Stimulated activated CD4-positive, alpha-beta T cell treated with anti-CD3 and anti-CD28 coated beads, Interleukin-4, amount 100 ng/mL, for 24 hours (primary cell): ENCODE measurements at places on chromosomes 1 and 21.

DNA sequence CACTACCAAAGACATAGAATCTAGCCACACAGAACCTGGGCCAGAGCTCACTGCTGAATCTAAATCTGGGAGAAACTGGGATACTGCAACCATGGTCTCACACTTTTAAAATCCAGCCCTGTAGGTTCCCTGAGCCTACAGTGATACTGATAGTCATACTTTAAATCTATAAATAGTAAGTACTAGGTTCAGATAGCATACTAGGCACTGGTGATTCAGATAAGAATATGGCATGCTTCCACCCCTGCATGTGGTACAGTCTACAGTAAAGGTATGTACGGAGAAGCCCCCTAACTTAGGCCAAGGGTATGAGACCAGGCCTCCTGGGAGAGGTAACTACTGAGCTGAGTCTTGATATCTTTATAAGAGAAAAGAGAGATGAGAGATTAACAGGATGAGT is 193.3 kb upstream of the HMGB4 start:
- no peak for DNase-seq

- DNase-seq, result no peak
These were observed 29.8 kb upstream of the C1orf198 start for GRCh38 chr1:230898144-230898543.

DNA sequence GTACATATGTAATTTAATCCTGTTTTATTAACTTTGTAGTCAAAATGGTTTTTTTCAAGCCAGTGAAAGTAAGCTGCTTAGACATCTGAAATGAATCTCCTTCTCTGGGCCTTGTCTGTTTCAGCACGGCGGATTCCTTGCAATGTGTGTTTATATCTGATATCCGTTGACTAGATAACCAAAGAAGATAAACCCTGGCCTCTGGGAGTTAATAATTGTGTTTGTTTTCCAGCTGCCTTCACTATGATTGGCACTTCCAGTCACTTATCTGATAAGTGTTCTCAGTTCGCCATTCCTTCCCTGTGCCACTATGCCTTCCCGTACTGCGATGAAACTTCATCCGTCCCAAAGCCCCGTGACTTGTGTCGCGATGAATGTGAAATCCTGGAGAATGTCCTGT is 63.5 kb upstream of the UBE2U start:
- DNase-seq, result no peak

GRCh38 chr21:41659791-41660560 is 106.9 kb downstream of the RIPK4 start:
- no peak for DNase-seq

- DNase-seq, result no peak
These were observed 122.0 kb downstream of the BEND5 start for GRCh38 chr1:48654606-48655210.

GRCh38 chr1:113977906-113978305 is 1.4 kb upstream of the OLFML3 start:
- DNase-seq, result no peak

DNA sequence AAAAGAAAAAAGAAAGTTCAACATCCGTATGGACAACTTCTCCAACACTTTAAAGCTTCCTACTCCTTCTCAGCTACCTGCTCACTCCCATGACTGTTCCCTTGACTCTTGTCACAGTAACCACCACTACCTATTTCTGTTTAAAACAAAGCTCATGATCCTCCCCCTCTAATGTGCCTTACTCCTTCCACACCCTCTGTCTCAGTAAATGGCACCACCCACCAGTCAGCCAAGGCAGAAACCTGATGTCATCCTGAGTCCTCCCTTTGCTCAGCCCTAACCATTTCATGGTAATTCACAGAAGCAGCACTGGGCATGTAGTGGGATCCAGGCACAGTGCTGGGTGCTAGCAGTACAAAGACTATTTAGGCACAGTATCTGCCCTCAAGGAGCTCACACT is 63.0 kb upstream of the PPM1J start:
- no peak for DNase-seq

DNA sequence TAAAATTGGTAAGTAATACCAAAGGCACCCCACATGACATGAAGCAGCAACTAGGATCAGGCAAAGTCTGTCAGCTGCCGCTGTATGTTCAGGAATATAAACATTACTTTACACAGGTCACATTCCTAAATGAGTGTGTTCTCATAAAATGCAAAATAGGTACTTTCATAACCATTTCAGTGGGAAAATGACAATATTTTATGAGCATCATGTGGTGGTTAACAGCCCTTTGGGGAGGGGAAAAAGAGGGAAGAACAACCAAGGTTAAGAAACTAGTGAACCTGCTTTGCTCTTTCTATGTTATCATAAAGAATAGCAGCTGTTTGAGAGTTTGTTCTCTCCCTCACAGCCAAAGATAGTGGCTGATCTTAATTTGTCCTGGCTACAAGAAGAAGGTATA is 105.4 kb upstream of the LBR start:
- DNase-seq, result no peak

GRCh38 chr21:41673596-41674335 is 93.1 kb downstream of the RIPK4 start:
- DNase-seq, result no peak

- no peak for DNase-seq
These were observed 168.6 kb downstream of the PRDM16 start for GRCh38 chr1:3237570-3237969.

GRCh38 chr1:230750576-230750975 is 3.4 kb downstream of the CAPN9 start:
- no peak for DNase-seq

DNA sequence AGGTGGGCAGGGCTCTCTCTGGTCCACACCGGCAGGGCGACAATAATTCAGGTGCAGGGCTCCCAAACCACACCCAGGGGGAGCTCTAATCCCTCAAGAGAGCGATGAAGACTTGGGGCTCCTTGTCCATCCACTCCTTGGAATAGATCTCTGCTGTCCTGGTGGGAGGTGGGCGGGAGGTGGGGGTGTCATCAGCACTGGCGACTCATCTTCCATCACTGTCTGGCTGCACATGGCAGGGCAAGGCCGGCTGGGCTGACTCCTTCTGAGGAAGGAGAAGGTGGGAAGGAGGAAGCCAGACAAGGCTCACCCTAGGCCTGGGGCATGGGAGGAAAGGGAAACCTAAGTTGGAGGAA is 29.3 kb downstream of the TNNT2 start:
- DNase-seq, result peak; percentile 11

DNA sequence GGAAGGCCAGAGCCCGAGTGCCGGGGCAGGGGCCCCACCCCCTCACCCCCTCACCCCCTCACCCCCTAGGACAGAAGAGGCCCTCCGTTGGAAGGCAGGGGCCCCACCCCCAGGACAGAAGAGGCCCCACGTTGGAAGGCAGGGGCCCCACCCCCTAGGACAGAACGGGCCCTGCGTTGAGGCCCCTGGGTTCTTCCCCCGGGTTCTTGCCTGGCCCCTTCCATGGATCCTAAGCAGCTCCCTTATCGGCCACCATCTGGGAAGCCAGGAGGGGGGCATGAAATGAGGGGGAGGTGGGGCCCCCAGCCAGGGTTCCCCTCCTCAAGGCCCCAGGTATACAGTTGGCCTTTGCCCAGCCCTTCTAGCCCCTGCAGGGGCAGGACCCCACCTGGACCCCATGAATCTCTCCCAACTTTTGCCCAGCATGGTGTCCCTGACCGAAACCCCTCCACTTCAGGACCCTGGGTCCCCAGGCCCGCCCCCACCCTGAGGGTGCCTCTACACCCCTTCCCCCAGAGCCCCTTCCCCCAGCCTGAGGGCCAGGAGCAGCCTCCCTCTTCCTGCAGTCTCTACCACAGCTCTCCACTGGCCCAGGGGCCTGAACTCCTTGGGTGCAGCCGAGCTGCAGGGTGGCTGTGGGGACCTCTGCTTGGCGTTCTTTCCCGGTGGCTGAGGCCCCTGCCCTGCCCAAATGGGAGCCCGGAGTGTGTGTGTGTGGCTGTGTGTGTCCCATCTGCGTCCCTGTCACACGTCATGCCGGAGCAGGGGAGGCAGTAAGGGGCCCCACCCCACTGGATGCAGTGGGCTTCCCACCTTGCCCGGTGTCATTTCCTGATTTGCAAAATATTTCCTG is 4.3 kb upstream of the VWA1 start:
- no peak for DNase-seq

GRCh38 chr1:12147201-12147701 is 19.5 kb upstream of the TNFRSF1B start:
- DNase-seq, result no peak

GRCh38 chr1:108685529-108685928 is 6.6 kb upstream of the PRPF38B start:
- DNase-seq, result no peak

DNA sequence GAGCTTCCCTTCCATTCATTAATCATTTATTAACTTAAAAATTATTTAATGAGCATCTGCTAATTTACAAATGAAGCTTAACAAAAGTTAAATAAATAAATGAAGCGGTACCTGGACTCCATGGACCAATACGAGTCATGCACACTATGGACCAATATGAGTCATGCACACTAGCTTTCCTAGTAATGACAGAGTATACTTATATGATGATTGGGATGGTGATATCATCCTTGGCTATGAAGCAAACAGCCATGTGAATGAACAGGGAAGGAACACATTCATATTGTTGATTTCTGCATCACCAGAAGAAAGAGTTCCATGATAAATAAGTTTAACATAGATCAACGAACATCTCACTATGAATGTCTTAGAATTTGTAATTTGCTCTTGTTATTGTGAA is 109.9 kb downstream of the SPAG17 start:
- no peak for DNase-seq

GRCh38 chr1:14928886-14929546 is 224.5 kb upstream of the TMEM51 start:
- DNase-seq, result no peak

GRCh38 chr1:87935130-87935529 is 606.5 kb downstream of the LMO4 start:
- DNase-seq, result no peak

- no peak for DNase-seq
These were observed 34.8 kb upstream of the TTC22 start for GRCh38 chr1:54835970-54836369.

GRCh38 chr21:39103689-39104088 is 79.6 kb downstream of the PSMG1 start:
- DNase-seq, result no peak

DNA sequence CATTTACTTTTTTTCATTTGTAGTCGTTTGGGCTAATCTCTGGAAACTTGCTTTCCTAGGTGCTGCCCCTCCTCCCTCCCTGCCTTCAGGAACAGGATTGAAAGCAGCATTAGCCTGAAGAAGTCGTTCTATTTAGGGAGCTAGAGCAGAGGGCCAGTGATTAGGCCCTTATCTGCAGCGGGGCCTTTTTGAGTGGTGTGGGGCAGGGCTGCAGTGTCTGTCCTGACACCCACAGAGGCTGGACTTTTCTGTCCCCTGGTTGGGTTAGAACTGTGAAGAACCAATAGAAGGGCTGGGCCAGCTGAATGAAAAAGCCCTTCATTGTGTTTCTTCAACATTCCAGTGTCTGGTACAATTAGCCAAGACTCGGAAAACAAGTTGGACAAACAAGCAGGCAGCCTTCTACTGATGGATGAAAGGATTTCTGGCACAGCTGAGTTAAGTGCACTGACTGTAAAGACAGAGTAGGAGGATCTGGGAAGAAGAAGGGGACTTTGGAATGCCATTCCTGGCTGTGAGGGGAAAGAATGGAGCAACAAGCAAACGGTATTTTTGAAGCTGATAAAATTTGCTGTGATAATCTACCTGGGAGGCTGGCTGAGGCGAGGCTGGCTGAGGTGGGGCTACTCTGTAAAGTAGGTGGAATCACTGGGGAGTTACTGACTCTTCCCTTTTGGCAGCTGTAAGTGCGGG is 9.7 kb downstream of the MACF1 start:
- DNase-seq, result no peak

DNA sequence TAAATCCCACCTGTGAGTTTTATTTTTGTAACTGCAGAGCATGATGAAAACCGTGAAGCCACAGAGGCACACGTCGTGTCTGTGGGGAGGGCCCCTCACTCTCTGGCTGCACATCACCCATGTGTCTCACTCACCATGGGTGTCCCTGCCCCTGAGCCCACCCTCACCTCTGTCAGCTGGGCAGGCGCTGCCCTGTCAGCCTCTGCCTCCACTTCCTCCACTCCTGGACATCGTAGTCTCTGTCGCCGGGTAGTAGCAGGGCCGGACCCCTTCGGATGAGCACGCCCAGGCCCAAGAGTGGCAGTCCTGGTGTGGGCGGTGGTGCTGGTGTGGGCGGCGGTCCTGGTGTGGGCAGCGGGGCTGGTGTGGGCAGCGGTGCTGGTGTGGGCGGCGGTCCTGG is 37.3 kb downstream of the COL18A1 start:
- no peak for DNase-seq

GRCh38 chr1:223256034-223256433 is 107.9 kb downstream of the SUSD4 start:
- DNase-seq, result no peak

- no peak for DNase-seq
These were observed 74.8 kb downstream of the HLCS start for GRCh38 chr21:36891692-36892091.

DNA sequence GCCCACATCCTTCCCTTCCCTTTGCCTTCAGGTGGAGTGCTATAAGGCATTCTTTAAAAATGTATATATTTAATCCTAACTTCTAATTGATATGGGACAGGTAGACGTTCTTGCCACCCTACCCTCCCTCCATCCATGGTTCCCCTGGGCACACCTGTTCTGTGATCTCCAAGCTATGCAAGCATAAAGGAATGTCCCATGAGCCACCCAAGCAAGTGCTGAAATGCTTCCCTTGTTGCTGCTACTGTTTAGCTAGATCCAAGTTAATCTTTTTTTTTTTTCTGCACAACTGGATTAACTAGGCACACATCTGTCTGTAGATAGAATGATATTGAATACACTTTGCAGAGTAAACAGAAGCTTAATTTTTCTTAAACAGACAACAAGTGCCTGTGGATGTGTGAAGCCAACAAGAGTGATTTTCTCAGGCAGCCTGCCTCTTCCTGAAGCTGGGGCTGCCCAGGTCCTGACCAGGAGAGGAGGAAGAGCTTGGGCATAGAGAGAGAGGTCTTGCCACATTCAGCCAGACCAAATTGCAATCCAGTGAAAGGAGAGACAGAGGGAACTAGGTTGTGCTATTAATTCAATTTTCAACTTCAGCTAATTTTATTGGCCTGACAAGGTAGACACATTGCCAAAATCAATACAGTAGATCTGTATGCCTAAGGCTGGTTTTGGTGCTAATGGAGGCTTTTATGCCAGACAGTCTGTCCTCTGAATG is 28.2 kb upstream of the ATP1B1 start:
- DNase-seq, result no peak

GRCh38 chr1:36523850-36524249 is 41.1 kb upstream of the CSF3R start:
- DNase-seq, result peak; percentile 50

- DNase-seq, result no peak
These were observed 30.6 kb downstream of the DNAJC6 start for GRCh38 chr1:65339866-65340468.

GRCh38 chr1:218665221-218665620 is 320.1 kb downstream of the TGFB2 start:
- DNase-seq, result no peak
